Iris pigment epithelial cell (primary cell): ENCODE measurements at places on chromosomes 3 and 15.
A peak's percentile ranks its signal among the peaks of the same experiment; 100 is the strongest.

- DNase-seq = peak; percentile 86
These were observed 26.9 kb upstream of the TPM1 start for GRCh38 chr15:63015618-63016017.

- no peak for DNase-seq
These were observed 12.7 kb downstream of the TMPRSS7 start for GRCh38 chr3:112047264-112047663.

DNA sequence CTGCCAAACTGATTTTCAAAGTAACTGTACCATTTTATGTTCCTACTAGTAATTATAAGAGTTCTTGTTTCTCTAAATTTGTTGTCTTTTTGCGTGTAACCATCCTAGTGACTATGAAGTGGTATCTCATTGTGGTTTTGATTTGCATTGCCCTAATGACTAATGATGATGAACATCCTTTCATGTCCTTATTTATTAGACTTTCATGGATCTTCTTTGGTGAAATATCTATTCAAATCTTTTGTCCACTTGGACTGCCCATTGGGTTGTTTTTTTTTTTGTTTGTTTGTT lies 3.6 kb downstream of the OXSR1 start:
- DNase-seq = peak; percentile 52

DNA sequence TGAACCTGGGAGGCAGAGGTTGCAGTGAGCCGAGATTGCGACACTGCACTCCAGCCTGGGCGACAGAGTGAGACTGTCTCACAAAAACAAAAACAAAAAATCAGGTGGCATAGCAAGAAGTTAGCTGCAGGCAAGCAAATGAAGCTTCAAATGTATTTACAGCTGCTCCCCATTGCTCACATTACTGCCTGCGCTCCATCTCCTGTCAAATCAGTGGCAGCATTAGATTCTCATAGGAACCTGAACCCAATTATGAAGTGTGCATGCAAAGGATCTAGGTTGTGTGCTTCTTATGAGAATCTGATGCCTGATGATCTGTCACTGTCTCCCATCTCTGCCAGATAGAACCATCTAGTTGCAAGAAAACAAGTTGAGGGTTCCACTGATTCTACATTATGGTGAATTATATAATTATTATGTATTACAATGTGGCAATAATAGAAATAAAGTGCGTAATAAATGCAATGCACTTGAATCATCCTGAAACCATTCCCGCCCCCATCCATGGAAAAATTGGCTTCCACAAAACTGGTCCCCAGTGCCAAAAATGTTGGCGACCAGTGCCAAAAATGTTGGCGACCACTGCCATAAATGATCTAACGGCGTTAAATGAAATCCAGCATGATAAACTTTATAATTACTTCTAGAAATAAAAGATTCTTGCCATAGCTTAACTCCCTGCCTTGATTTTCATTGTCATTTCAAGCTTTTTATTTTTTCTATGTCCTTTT lies 616.7 kb upstream of the NAALADL2 start:
- DNase-seq = no peak

DNA sequence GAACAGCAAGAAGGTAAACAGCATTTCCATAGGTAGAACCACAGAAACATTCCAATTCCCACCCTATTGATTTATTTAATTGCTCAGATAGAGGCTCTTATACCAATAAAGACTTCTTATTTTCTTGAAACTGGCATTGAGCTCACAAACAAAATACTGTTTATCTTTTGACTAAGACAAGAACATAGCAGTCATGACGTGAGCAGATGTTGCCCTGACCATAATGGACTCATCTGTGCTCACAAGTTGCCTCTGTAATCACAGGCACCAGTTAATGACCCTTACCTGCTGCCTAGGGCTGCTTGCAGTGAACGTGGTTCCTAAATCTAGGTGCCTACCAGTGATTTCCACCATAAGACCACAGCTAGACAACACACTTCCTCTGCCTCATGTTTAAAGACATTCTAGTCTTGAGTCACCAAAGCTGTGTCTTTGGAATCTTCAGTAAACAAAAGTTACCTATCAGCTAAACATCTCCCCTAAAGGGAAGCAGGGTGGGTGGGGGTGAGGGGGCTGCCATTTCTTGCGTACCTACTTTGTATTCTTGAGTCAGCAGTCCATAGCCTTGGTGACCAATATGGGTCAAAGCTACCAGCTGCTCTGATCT lies 2.1 kb downstream of the FYCO1 start:
- DNase-seq = no peak

- no peak for DNase-seq
These were observed 23.5 kb downstream of the B3GALNT1 start for GRCh38 chr3:161081633-161082032.
